HCT116 (cell line): ENCODE measurements at places on chromosomes 13 and 19. TPM values are rescaled to one million over a fixed set of nuclear protein-coding genes. Genes with fewer than 3 reads are reported as not detected.

The LAIR1 gene
- total RNA-seq: 0.89 TPM

The SHISA2 gene
- not detected for total RNA-seq

The CEACAM1 gene
- 1.2 TPM for total RNA-seq

The WDR62 gene
- 17.0 TPM for total RNA-seq

The TMIGD2 gene
- total RNA-seq: not detected

The RASL11A gene
- total RNA-seq: 5.0 TPM

The ACP7 gene
- total RNA-seq: 4.7 TPM

The RNF225 gene
- total RNA-seq: 1.2 TPM

The FPR1 gene
- total RNA-seq: not detected

The IPO5 gene
- total RNA-seq: 237 TPM

The DZIP1 gene
- 0.17 TPM for total RNA-seq

The PSG4 gene
- not detected for total RNA-seq

The RUBCNL gene
- 0.42 TPM for total RNA-seq

The CYSLTR2 gene
- not detected for total RNA-seq

The APOC4 gene
- not detected for total RNA-seq

The GPX4 gene
- 481 TPM for total RNA-seq
